HFFc6 (cell line): ENCODE measurements at places on chromosomes 13 and 19.

DNA sequence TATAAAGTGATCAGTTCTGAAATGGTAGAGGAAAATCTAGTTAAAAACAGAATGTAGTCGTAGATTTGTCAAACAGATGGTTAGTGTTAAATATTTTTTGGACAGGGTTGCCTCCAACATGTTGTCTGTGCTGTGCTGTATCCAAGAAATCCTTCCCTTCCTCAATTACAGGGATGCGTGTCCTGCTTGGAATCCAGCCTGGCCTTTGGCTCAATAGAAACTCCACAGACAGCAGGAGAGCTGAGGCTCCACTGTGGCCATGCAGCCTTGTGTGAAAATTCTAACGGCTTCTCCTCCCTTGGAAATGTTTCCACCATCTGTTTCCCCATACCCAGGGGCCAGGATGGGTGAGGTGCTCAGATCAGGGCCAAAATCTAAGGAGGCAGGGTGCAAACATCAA is 67.7 kb upstream of the USP29 start:
- no peak for DNase-seq

- peak; percentile 36 for DNase-seq
These were observed 34.7 kb upstream of the ESD start for GRCh38 chr13:46831588-46832194.

GRCh38 chr13:25300861-25301346 is 521 bp upstream of the NUP58 start:
- DNase-seq = no peak

DNA sequence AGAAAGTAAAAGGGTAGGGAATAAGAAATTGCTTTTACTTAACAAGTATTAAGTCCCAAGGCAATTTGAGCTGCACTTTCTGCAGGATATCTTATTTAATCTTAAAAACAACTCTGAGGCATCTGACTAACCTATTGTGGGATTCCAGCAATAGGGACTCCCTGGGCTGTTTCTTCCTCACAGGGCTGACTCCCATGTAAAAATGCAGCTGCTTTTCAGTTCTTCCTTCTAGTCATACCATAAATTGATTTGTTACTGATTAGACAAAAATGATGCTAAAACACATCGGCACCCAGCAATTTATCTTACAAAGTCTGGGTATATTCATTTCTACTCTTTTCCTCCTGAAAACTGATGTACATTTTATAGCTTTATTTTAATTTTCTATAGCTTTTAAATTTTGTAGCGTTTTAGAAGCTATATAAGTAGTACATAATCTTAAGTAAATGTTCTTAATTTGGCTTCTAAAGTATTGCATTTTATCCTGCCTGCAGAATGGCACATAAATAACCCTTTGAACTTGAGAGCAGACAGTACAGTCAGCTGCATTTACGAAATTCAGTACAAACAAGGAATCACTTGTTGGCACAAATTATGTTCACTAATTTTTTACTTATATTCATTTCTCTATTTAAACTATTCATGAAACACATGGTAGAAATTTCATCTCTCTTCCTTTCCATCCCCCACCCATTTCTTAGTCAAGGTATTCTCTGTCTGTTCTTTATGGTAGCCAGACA is 102.4 kb upstream of the FRY start:
- no peak for DNase-seq

DNA sequence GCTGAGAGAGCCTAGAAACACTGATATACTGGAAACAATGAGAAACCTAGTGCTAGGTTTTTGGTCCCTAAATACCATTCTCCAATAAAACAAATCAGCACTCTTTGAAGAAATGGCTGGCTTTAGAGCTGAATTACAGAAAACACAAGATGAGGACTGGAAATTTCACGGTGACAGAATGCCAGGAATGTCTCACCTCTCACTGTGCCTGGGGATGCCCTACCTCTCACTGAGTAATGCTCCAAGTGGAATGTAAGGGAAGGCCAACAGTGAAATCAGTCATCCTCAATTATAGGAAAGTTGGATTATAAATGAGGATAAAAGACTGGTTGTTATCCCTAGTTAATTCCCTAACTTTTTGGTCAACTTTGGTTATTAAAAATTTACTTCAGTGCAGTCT is 259.0 kb downstream of the NALCN start:
- DNase-seq = no peak

DNA sequence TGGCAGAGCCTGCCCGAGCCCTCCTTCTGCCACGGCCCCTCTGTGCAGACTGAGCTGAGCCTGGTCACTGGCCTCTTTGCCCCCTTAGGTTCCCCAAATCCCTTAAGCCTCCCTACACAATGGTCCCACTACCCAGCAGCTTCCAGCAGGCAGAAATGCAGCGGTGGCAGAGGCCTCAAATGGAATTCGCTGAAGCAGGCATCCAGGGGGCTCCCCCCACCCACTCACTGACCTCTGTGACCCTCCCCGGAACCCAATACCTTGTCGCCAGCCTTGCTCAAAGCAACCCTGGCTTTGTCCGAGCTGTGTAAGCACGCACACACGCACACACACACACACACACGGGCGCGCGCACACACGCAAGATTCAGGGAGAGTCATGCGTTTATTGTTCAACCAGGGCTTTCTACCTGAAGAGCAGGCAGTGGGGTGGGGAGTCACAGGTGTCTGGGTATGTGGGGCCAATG is at the start of gene LIM2:
Gene LIM2 (minus strand): TSS at position 51 of the 466 bp plus-strand sequence. CDS start 531 bp downstream, outside the sequence.
- no peak for DNase-seq

DNA sequence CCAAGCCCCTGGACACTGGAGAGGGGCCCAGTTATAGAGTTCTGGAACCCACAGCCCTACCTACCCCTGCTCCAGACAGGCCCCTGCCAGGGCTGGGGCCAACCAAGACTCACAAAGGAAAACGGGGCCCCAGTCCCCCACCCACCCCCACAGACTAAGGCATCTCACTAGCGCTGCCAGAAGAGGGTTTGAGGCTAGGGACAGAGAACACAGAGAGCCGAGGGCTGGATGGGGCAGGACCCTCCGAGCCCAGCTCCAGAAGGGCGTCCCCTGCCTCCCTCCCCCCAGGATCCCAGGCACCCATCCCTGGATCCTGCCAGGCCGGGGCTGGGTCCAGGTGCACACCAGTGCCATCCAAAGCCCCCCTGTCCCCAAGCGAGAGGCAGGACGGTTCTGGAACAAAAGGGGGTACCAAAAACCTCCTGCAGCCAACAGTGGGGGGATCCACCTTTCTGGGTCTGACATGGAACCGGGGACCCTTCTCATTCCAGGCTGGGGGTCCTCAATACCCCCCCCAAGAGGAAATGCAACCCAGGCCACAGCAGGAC is 4.4 kb upstream of the REXO1 start:
- DNase-seq = no peak

- DNase-seq = no peak
These were observed 2.6 kb upstream of the OXGR1 start for GRCh38 chr13:96996886-96997285.

GRCh38 chr13:90717451-90717936 is 630.0 kb upstream of the MIR17HG start:
- DNase-seq = peak; percentile 77

DNA sequence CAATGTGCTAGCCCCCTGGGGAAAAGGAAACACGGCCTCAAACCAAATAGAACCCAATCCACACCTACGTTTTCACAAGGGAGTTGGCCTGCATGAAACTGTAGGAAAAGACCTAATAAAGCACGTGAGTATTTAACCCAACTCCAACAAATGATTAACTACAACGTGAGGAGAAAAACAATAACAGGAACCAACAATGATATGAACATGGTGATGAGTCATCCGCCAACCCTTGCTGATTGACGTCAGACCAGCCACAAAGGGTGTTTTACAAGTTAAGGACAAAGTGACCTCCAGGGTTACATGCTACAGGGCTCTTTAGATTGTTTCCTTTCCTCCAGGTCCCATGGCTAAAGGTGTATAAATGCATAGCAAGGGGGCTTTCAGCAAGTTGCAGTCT is 460.5 kb downstream of the COG6 start:
- no peak for DNase-seq

- DNase-seq = no peak
These were observed 195.0 kb upstream of the SLITRK1 start for GRCh38 chr13:84077271-84077670.

GRCh38 chr19:56124578-56124977 is 3.5 kb upstream of the ZNF787 start:
- DNase-seq = no peak

DNA sequence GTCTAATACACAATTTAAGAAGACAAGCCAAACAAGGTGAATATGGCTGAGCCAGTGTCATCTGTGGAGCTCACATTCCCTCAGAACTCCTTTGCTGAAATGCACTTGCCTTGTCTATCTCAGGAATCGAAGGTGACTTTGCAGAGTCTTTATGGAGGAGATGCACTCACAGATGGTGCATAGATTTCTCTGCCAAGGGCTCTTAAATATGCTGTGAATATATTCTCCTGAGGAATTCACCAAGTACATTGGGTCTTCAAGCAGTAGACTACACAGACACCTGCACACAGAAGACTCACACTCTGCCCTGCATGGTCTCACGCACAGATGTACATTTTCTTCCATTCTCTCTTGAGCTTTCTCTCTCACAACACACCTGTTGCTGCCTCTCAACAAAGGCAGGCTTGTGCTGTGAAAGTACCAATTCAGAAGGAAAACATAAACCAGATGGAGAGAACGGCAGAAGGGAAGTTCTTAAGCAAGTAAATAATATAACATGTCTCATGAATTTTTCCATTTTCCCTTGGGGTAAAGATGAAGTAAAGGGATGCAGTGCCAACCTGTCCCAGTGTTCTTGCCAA is 174.7 kb downstream of the DLEU7 start:
- no peak for DNase-seq

- DNase-seq = peak; percentile 56
These were observed 70.0 kb upstream of the GTF3A start for GRCh38 chr13:27354379-27354778.

DNA sequence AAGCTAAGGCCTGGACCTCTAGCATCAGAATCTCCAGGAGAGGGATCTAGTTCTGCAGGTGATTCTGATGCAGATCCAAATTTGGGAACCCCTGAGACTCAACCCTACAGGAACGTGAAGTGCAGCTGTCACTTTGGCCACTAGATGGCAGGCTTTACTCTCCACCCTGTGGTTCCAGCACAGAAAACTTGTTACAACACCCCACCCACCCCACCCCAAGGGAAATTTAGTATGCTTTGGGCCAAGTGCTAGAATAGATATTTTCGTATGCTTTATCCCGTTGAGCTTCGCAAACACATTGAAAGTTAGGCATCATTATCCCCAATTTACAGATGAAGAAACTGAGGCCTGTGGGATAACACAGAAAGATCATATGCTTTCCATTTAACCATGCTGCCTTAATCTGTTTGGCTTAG is 232.0 kb downstream of the B3GLCT start:
- peak; percentile 4 for DNase-seq

DNA sequence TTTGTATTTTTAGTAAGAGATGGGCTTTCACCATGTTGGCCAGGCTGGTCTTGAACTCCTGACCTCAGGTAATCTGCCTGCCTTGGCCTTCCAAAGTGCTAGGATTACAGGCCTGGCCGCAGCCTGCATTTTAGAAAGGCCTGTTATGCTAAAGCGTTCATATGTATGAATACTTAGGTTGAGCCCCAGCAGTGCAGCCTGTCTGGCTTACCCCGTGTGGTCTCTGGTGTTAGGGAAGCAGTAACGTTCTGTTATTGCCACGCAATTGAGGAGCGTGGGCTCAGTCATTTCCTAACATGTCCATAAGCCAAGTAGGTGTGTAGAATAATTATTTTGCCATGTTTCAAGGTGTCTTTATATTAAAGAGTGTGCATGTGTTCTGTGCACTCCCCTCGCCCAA is 14.3 kb downstream of the HNRNPM start:
- DNase-seq = no peak

DNA sequence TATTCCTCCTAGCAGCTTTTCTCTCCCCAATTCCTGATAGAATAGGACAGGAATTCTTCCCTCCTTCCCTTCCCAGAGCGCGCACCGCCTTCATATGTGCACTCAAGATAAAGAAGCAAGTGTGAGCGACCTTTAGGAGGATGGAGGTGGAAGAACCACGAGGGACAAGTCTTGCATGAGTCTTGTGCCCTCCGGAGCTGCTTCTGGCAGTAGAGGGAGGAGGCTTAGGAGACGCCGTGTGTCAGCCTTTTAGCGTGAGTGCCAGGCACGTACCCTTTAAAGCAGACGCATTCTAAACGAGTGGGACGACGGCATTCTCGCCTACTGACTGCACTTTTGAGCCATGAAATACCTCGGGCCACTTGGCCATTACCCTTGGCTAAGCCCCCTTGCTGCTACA is 95.4 kb upstream of the RAP2A start:
- DNase-seq = no peak
